Astrocyte (in vitro differentiated cells and primary cell): ENCODE measurements at places on chromosomes 4 and X. TPM values are rescaled to one million over a fixed set of nuclear protein-coding genes. Genes with fewer than 3 reads are reported as not detected.

Gene H2BW2
- total RNA-seq: not detected in 2 replicates

- DNase-seq: no peak
Observed at GRCh38 chr4:94403751-94404150, 48.0 kb upstream of the PDLIM5 start.

DNA sequence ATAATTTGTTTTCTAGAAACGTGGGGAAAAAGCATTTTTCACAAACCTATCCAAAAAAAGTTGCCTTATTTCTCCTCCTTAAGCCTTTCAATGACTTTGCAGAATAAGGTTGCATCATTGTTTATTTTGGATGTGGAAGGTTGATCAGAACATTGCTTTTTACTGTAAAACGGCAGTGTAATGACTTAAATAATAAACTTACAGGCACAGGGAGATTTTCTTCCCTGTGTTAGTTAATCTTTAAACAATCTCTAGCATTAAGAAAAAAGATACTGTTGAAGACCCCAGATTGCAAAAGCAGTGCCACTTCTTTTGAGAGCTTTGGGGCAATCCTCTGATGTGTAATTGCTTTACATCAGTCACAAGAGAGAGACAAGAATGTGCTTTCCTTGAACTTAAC, 153.4 kb downstream of the ARX start:
- peak; percentile 18 for DNase-seq

DNA sequence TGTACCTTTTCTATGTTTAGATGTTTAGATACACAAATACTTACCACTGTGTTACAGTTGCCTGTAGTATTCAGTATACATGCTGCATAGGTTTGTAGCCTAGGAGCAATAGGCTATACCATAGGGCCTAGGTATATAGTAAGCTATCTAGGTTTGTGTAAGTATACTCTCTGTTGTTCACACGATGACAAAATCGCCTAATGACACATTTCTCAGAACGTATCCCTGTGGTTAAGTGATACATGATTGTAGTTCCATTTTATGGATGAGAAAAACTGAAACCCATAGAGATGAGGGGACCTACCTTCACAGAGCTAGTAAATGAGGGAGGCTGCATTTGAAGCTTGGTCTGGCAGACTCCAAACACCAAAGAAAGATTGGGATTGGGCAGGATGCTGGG, 79.4 kb upstream of the EFNB1 start:
- DNase-seq: no peak

DNA sequence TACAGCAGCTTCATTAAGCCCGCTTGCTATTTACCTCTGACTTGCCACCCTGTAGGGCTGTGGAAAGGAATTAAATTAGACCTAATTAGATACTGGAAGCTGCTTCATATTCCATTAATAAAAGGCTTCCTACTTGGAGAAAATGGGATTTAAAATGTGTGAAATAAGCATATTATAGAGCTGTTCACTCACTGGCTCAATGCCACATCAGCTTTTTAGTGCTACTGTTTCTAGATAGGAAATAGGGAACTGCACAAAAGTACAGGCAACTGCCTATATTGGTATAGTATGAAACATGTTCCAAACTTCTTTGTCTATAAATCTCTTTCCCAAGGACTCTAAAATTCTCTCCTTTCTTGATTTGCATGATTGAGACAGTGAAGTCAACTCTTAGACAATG, 407.9 kb upstream of the AADAT start:
- DNase-seq: no peak
